ENCODE measurements at places on chromosomes 13 and 19. TPM values are rescaled to one million over a fixed set of nuclear protein-coding genes. Genes with fewer than 3 reads are reported as not detected.

ZNF431 gene
- 2.8 TPM for total RNA-seq

CYP4F2 gene
- total RNA-seq: not detected

MRPL4 gene
- 18.0 TPM for total RNA-seq

ZNF285 gene
- 2.7 TPM for total RNA-seq

TINCR gene
- under 0.01 TPM for total RNA-seq

SYT5 gene
- not detected for total RNA-seq

ADPRHL1 gene
- total RNA-seq: 0.45 TPM

OR7A5 gene
- total RNA-seq: not detected

CCL25 gene
- not detected for total RNA-seq

CRB3 gene
- total RNA-seq: 0.08 TPM

DIRAS1 gene
- 1.2 TPM for total RNA-seq

SIGLEC5 gene
- total RNA-seq: not detected

PRSS57 gene
- not detected for total RNA-seq

FOXA3 gene
- total RNA-seq: not detected

NAPSA gene
- total RNA-seq: 0.08 TPM

SH2D3A gene
- not detected for total RNA-seq

TNFRSF19 gene
- total RNA-seq: 0.68 TPM

OR7C1 gene
- not detected for total RNA-seq

POSTN gene
- 24.5 TPM for total RNA-seq

RASIP1 gene
- 0.59 TPM for total RNA-seq

KIR3DL1 gene
- not detected for total RNA-seq

CRLF1 gene
- total RNA-seq: 14.7 TPM

TMPRSS9 gene
- total RNA-seq: not detected

THSD8 gene
- not detected for total RNA-seq

CD37 gene
- total RNA-seq: not detected

NLRP11 gene
- total RNA-seq: not detected

SLITRK1 gene
- total RNA-seq: not detected
